ENCODE measurements at places on chromosomes 4 and X.

DNA sequence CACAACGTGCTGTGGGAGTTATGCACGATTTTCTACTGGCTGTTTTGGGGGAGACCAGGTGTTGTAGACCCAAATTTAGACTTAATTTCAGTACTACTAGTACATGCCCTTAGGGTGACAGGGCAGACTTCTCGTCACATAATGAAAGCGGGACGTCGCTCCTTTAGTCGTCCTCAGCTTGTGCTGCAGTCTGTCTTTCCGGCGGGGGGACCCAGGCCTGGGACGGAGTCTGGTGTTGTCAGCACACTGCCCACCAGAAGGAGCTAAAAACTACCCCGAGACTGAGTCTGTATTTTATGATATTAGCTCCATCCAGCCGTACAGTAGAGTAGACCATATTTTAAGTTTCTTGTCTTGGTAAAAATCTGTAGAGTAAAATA lies 35.5 kb downstream of the NOP14 start:
- no peak for DNase-seq

GRCh38 chrX:153687121-153688039 lies at the start of gene SLC6A8:
TSS of gene SLC6A8 (plus strand) at chrX:153687926. CDS start at chrX:153688575, 649 bp downstream.
- DNase-seq: no peak

DNA sequence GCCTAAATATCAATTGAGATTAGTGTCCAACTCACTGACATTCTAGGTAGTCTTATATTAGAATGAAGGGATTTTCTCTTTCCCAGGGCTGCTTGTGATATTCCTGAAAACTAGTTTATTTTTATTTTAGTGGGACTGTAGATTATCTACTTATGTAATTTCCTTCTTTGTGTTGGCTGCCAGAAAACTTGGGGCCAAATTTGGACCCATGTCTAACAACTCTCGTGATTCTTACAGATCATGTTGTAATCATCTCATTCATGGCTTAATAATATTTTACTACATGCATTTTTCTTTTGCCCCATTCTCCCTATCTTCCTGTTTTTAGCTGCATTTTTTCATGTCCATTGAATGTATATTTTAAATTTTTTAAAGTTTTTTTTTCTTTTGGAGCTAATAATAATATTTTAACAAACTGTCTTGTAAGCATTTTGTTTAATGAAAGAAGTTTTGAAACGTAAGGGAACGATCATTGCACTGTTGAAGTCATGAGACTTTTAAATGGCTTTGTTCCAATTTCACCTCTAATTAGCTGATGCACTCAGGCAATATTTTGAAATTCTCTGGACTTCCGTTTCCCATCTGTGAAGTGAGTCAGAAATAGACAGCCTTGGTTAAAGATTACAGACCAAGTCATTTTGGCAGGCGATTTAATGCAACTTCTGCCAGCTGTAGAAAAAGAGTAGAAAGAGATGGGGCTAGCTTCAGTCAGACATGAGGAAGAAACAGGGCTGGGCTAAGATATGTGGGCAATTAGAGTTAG lies 14.3 kb upstream of the TDO2 start:
- no peak for DNase-seq

- no peak for DNase-seq
Measured at GRCh38 chrX:119240356-119240755, 4.3 kb downstream of the PGRMC1 start.

GRCh38 chr4:75172551-75172950 lies 239.6 kb downstream of the PARM1 start:
- no peak for DNase-seq

DNA sequence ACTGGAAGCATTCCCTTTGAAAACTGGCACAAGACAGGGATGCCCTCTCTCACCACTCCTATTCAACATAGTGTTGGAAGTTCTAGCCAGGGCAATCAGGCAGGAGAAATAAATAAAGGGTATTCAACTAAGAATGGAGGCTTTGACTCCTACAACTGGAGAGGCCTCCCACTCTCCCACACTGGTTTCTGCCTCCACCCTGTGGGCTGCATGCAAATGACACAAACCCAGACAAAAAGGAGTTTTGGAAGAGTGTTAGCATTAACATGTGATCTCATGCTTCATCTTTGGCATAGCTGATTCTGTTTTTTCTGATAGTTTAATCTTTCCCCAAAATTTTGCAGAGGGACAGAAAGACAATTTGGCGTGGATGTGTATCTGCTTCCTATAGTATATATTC lies 80.8 kb upstream of the IQCM start:
- no peak for DNase-seq

- no peak for DNase-seq
Measured at GRCh38 chrX:105315248-105315647, 94.8 kb upstream of the TEX13A start.

- no peak for DNase-seq
Measured at GRCh38 chr4:142110136-142110535, 473.8 kb downstream of the IL15 start.

- no peak for DNase-seq
Measured at GRCh38 chr4:14177987-14178386, 550.5 kb upstream of the BOD1L1 start.

- DNase-seq: no peak
Measured at GRCh38 chr4:40412866-40413795, 78.0 kb downstream of the CHRNA9 start.

GRCh38 chr4:60129740-60130139 lies 1070.4 kb upstream of the ADGRL3 start:
- DNase-seq: no peak

- DNase-seq: no peak
Measured at GRCh38 chr4:4994312-4995097, 24.8 kb downstream of the CYTL1 start.

- DNase-seq: no peak
Measured at GRCh38 chr4:11223311-11223710, 205.4 kb downstream of the HS3ST1 start.

DNA sequence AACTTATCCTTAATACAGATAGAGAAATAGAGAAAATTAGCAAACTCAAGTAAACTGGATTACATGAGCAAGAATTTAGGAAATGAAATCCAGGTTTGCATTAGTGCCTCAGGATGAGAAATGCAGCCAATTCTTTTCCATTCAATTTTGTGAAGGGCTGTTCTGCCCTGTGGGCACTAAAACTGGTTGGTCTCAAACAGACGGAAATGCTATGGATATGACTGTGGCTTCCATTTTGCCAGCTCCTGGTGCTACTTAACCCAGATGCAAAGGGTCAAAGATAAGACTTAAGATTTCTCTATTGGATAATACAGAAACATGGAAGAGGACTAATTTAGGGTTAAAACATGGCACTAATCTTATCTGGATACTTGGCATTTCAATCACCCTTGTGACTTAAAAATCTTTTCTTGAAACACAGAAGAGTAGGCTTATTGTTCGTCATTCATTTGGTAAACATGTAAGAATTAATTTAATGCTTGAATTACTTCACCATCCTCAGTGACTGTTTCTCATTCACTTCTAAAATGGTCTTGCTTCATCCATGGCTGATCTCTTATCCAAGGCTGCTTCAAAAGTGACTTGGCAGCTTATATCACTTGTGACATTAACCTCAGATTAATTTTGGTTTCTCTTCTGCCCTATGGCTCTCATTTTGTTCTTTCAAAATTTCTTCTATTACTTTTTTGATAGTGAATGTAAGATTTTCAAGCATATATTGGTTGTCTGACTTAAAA lies 1008.7 kb downstream of the GLUD2 start:
- no peak for DNase-seq

GRCh38 chrX:106566362-106566761 lies 45.4 kb upstream of the RADX start:
- DNase-seq: no peak

GRCh38 chrX:2708021-2708420 lies 16.9 kb downstream of the CD99 start:
- DNase-seq: no peak

GRCh38 chr4:7803992-7804755 lies 135.5 kb downstream of the AFAP1 start:
- peak; percentile 93 for DNase-seq

GRCh38 chr4:145183023-145183422 lies 2.6 kb upstream of the OTUD4 start:
- no peak for DNase-seq

GRCh38 chr4:90883519-90883918 lies 756.3 kb downstream of the CCSER1 start:
- DNase-seq: no peak

- DNase-seq: no peak
Measured at GRCh38 chrX:31252133-31252532, 180.3 kb upstream of the FTHL17 start.

DNA sequence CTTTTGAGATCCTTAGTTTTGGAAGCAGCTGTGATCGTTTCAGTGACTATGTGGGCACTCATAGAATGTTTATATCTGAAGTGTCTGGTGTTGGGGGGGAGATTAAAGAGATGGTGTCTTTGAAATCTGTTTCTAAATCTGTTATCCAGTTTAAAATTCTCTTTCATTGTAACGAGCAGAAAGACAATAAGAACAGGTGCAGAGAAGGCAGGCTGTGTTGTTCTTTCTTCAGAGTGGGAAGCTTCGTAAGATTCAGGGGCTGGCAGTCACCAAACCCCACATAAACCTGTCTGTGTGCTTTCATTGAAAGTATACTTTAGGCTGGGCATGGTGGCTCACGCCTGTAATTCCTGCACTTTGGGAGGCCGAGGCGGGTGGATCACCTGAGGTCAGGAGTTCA lies 16.3 kb upstream of the DHRSX start:
- DNase-seq: no peak

GRCh38 chrX:3052860-3053259 lies 11.6 kb downstream of the ARSF start:
- no peak for DNase-seq

GRCh38 chr4:6369511-6369910 lies 99.9 kb downstream of the WFS1 start:
- no peak for DNase-seq

GRCh38 chr4:123405267-123405865 lies 8.8 kb downstream of the SPRY1 start:
- no peak for DNase-seq

- DNase-seq: no peak
Measured at GRCh38 chrX:38697461-38697860, 103.8 kb upstream of the MID1IP1 start.

DNA sequence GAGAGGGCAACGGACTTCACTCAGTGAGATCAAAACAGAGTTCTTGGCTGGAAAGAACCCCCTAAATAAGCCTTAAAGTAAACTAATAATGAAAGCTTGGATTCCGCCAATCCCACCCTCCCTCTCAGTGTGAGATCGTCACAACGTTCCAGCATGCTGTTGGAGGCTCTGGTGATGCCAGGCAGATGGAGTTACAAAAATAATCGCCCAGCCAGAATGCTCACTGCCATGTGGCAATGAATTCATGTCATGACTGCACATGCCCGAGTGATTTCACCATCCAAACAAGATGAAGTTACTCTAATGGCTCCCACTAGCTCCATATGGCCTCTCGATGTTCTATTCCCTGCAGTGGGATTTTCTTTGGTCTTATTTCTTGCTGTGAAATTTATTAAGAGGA lies 248.0 kb downstream of the SPATA18 start:
- DNase-seq: no peak

- DNase-seq: no peak
Measured at GRCh38 chr4:82833696-82834313, 35.2 kb upstream of the SCD5 start.

GRCh38 chr4:176641237-176641636 lies 151.5 kb downstream of the VEGFC start:
- no peak for DNase-seq

- DNase-seq: no peak
Measured at GRCh38 chrX:155876704-155877103, 4.4 kb upstream of the VAMP7 start.

GRCh38 chr4:128354205-128354821 lies 66.7 kb upstream of the PGRMC2 start:
- DNase-seq: no peak

- DNase-seq: no peak
Measured at GRCh38 chrX:8090482-8090881, 80.6 kb downstream of the VCX2 start.

GRCh38 chr4:113975578-113975977 lies 3.9 kb downstream of the ARSJ start:
- DNase-seq: no peak

GRCh38 chr4:38743866-38744265 lies 38.9 kb downstream of the TLR10 start:
- DNase-seq: no peak

GRCh38 chrX:129842510-129843208 lies 1.0 kb downstream of the ZDHHC9 start:
- peak; percentile 59 for DNase-seq

DNA sequence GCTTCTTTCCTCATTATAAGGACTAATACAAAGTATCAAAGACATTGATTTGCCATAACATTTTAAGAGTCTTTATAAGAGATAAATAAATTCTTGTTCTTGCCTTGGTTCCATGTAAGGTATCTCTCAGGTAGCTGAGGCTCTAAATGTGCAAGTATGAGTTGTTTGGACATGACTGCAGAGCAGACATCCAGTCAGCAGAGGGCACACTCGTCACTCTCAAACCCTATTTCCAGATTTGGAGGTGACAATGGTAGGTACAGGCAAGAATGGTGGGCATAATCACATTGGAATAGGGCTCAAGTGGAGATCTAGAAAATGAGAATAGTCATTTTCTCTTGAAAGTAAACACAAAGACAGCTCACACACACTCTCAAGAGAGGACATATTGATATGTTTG lies 133.3 kb upstream of the ZIC3 start:
- DNase-seq: no peak

DNA sequence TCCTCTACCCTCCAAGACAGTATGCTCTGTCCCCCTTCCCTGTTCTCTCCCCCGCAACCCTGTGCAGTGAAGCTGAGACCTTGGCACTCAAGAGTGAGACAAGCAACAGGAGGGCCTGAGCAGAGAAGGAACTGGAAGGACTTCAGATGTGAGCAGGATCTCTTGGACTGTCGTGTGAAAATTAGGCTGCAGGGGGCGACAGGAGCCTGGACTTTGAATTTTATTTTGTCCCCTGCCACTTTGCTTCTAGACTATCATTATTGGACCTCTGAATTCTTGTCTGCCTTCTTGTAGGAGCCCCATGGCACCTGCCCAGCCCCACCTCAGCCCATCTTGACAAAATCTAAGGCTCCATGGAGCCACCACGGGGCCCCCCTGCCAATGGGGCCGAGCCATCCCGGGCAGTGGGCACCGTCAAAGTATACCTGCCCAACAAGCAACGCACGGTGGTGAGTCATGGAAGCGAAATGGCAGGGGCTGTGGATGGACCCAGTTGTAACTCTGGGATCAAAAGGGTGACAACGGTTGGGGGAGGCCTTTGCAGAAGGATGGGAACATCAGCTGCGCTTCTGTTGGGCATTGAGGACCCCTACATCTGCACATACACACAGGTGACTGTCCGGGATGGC lies 1.7 kb downstream of the ARAF start:
- DNase-seq: no peak

DNA sequence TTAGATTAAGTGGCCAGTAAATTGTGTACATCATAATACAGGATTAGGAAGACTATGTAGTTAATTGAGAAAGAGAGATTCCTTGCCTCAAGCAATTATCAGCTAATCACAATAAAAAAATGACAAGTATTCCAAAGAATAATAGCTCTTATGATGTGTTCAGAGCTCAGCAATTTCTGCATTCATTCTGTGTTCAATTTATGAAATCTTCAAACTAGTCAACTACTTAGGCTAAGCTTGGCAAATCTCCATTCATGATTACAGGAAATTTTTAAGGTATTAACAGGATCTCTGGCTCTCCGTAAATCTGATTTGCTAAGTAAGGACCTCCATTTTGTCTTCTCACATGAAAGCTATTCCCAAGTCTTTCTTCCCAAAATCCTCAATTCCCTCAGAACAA lies 256.9 kb upstream of the TEX13A start:
- DNase-seq: no peak

Measured in activated CD8-positive, alpha-beta memory T cell treated with anti-CD3 and anti-CD28 coated beads for 24 hours (primary cell).